ENCODE measurements at places on chromosomes 2 and 18. TPM values are rescaled to one million over a fixed set of nuclear protein-coding genes. Genes with fewer than 3 reads are reported as not detected.

Gene SERPINB10
- not detected for total RNA-seq

Gene IL36B
- total RNA-seq: not detected

Gene FSHR
- not detected for total RNA-seq

Gene ANO7
- total RNA-seq: 6.5 TPM

Gene FER1L5
- total RNA-seq: 0.09 TPM

Gene AMMECR1L
- total RNA-seq: 17.1 TPM

Gene DSG4
- total RNA-seq: not detected

Gene SLC4A5
- total RNA-seq: 1.2 TPM

Gene IL1A
- 0.55 TPM for total RNA-seq

Gene GPC1
- 302 TPM for total RNA-seq

DNA sequence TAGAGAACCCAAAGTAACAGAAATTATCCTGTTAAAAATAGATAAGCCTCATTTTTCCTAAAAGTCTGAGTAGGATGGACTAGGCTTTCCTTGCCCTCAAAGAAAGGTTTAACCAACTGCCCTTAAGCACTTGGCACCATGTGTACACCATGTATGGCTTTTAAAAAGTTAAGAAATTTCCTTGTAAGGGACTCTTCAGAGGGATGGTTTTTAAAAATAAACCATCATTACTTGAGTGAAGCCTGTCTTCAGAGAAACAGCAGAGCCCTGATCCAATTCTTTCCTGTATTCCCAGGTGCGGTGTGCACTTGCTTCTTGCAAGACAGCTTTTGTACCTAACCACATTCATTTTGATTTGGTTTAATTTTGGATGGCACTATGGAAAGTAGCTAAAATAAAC is 1.1 kb upstream of the NEMP2 start:
- DNase-seq: no peak

DNA sequence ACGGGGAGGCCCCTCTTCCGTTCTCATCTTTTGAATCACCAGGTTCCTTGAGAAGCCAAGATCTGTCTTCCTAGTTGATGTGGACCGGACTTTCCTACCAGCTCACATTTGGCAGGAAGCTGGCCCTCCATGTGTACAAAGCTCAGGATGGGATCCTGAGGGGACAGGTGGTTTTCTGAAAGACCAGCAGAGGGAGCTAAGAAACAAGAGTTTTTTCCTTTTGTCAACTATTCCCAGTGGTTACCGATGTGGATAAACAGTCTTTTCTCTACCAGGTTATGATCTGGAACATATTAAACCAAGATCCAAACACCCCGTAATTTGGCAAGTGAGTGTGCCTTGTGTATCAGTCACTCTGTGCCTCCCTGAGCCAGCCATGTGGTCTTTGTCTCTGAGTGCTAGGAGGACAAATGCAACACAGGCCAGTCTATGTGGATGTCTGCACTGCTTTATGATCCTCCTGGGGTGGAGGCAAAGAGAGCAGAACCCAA is 25.1 kb upstream of the ARHGAP25 start:
- no peak for DNase-seq

DNA sequence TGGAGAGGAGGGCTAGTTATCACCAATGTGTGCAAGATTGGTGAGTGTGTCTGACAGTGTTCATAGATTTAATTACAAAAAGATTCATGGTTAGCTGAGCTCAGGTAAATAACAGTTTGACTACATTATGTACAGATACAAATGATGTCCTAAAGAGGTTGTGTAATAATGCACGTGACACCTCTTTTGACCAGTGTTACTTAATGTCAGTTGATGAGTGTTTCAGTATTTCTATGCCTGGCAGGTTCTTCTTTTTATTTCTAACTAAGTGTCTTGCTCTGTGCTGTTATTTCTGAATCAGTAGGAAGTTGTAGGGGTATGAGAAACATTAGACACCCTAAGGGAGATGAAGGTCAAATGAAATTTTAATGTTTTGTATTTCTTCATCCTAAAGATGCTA is 7.9 kb upstream of the INHBB start:
- no peak for DNase-seq

GRCh38 chr2:98691303-98691702 is 39.6 kb downstream of the MGAT4A start:
- DNase-seq: peak; percentile 54

DNA sequence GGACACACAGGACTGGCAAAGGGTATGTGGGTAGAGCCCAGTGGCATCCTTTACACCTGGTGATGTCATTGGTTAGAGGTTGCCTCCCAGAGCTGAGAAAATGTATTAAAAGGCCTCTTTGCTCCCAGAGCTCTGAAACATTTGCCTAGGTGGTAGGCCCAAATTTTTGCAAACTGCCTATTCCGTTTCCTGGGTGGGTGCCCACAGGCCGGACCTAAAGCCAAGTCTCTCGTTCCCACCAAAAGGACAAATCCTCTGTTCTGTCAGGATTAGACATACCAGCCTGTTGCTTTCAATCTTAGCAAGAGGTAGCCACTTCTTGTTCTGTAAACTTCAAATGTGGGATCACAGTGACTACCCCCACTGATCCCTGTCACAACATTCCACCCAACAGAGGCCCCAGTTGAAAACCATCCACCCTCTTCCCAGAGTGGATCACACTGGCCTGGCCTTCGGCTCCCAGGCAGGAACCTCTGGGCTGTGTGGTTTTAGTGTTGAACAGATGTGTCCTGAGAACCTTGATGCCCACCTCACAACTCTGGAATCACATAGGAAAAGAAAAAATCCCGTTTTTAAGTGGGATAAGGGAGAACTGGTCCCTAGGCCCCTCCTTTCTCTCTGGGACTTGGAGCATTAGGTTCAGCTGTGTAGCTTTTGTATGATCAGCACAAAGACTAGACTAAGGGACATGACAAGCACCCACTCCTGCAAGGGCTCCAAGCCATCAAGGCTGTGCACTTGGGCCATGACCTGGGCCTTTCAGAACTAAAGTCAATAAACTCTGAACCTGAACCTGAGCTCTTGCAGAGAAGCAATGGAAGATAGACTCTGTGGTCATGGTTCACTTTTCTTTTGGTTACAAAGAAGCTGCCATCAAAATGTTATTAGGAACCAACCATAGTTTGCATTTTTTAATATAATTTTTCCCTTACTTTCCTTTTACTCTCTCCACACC is 211.3 kb downstream of the CYP26B1 start:
- DNase-seq: no peak

DNA sequence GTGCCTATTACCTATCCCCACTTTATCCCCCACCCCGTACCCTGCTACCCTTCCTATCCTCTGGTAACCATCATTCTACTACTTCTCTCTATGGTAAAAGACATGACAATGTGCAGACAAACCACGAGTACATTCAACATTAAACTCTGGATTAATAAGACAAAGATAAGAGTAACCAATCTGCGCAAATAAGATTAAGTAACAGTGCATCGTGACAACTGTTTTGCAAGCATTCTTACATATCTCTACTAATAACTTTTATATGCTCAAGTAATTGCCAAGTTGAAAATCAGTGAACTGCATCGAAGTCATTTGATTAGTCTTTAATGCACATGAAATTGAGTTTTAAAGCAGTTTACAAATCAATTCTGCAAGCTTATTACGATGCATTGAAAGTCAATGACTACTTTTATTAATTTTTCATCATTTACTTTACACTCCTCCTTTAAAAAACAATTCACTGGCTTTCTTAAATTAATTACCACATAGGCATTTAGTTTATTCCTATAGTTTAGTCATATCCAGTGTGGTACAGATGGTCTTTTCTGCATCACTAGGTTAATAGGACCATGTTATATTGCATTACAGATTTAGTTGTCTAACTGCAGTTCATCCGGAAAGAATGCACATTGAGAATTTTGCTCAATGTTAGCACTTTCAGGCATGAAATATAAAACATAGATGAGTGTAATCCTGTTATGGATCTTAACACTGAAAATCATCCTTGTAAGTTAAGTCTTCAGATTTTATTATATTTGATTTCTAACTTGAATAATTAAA is 178.1 kb downstream of the GCA start:
- no peak for DNase-seq

GRCh38 chr2:113407446-113408099 is 29.9 kb upstream of the ZNG1B start:
- peak; percentile 9 for DNase-seq

DNA sequence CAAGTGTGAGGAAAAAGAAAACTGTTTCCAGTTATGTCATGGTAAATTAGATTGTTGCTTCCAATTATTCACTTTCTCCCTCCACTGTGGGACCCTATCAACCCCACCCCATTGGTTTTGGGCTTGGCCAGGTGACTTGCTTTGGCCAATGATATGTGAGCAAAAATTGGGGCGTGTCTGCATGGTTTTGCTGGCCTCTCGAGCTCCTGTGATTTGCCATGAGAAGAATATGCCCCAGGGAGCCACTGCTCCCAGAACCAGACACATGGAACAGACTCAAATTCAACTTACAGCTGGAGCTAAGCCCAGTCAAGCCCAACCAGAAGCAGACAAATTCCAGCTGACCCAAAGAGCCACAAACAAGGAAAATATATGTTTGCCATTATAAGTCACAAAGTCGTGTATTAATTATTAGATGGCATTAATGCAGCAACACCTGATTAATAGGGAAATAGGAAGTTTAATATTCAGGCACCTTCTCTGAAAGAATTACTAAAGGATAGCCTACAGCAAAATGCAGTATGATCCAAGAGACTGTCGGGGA is 248.9 kb downstream of the ANAPC1 start:
- DNase-seq: no peak

- DNase-seq: no peak
Measured at GRCh38 chr2:128300151-128301020, 18.3 kb downstream of the HS6ST1 start.

DNA sequence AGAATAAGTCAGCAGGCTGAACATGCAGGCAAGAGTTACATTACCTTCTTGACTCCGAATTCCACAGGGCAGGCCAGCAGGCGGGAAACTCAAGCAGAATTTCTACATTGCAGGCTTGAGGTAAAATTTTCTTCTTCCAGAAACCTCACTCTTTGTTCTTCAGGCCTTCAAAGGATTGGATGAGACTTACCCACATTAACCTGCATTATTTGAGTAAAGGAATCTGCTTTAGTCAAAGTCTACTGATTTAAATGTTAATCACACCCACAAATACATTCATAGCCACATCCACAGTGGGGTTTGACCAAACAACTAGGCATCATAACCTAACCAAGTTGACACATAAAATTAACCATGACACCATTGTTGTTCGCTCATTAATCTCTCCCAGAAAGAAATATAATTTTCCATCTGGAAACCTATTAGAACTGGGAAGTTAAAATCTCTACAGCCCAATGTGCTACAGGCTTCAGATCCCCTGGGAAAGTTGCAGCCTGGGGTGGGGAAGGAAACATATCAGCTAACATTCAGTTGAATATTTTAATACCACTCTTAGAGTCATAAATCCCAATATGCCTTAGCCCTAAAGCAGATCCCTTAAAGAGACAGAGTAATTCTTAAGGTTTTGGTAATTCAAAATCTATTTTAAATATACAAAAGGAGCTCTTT is 468.2 kb upstream of the TNP1 start:
- DNase-seq: no peak

GRCh38 chr2:105521176-105521575 is 122.3 kb upstream of the FHL2 start:
- DNase-seq: no peak

DNA sequence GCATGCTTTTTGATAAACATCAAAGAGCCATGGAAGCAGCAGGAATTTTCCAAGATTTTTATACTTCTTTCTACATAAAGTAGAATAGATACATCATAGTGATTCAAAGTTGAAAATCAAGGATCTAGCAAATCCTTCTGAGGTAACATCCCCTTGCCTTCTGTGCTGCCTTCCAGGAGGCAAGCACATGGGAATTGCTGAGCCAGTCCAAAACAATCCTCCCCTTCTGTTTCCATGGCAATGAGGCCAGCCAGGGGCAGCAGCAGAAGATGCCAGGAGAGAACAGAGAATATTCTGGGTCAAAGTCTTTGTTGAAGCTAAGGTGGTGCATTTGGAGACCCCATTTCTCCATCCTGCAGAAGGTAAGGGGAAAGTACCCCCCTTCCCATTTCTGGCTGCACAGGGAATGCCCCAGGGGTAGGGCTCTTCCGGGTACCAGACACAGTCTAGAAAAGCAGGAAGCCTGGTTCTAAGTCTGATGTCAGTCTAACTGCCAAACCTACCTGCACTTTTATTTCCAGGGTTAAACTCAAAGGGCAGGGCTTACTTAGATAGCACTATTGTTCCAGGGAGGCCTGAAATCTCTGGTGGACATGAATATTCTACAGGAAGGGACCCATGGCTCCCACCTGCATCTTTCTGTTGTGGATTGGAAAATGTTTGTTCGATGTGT is 22.1 kb downstream of the CENPA start:
- DNase-seq: no peak

DNA sequence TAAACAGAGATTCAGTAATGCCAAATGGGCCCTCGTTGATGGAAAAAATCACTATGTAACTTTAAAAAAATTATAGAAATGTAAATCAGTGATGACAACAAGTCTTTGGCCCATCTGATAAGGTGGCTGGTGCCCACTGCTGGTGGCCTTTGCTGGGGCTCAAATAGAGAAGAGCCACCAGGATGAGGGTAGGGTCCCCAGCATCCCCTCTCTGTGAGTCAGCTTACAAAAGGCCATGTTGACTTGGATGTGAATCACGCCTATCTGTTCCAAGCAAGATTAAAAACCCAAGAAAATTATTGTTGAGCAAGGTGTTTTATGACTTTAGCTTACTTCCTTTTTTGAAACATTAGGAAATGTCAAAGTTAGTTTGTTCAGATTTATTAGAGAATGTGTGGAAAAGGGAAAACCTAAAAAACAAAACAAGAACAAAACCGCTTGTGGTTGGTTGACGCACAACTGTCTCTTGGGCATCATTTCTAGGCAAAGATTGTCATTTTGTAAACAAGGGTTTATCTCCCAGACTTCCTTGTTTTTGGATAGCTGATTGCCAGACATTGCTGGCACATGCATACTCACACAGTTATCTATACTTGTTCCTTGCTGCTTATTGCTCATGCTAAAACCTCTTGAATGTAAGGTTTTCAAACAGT is 53.7 kb upstream of the ZNF396 start:
- no peak for DNase-seq

DNA sequence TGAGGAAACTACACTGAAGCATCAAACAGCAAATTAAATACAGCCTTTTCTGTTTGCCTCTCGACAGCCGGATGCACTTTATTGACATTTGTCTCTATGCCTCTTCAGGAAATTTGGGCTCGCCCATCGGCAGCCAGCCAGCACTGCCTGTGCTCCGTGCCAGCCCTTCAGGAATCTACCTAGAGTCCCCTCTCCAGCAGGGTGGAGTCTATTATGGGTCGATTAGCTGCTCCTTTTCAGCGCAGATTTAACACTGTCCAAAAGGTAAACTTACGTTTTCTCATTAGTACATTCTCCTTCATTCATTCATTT is 91.5 kb downstream of the MYCN start:
- DNase-seq: no peak

DNA sequence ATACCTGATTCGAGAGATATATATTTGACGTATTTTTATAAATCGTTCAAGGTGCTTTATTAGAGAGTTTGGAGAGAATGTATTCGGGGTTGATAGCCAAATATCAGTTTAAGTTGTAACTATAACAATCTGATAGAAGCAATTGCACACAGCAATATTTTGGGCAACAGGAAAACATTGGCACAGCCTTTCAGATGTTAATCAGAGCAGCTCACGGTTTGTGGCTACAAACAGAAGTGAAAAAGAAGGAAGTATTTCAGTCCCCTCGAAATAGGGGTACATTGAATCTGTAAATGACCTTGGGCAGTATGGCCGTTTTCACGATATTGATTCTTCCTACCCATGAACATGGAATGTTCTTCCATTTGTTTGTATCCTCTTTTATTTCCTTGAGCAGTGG is 20.6 kb downstream of the SERPINB10 start:
- no peak for DNase-seq

Measured in PC-9 (cell line).